Natural killer cell (primary cell): ENCODE measurements at places on chromosomes 13 and 19.

DNA sequence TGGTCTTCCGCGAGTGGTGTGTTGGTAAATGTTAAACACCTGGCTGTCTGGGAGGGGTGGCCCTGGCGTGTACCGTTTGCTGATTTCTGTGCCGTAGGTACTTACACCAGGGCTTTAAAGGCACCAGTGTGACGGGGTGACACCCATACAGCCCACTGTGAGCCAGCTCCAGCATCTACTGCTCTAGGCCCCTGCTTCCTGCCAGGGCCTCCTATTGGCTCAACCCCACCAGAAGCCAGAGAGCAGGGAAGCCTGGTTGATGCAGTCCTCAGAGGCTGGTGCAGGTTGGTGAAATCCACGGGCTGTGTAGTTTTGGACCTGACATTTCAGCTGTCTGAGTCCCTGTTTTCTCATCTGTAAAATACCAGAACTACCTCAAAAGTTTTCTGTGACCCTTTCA is 30.4 kb downstream of the ARHGEF7 start:
- DNase-seq, result no peak

- no peak for DNase-seq
Observed at GRCh38 chr13:22499919-22500318, 680.9 kb upstream of the SGCG start.

DNA sequence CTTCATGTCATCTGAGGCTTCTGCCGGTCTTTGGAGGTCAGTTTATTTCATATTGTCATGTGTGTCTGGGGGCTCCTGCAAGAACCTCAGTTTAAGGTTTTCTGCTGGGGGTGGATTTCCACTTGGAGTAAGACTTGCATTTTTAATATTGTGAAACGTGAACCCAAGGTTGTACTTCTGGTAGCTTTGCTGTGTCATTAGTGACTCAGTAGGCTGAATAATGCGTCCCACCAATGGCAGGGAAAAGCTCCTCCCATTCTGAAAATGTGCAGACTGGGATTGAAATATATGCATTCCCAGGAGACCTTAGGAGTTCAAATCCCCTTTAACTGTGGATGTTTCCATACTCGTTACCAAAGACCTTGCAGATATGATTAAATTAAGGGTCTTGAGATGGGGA is 46.2 kb downstream of the ING1 start:
- no peak for DNase-seq

GRCh38 chr19:7799640-7800355 is 30.2 kb upstream of the EVI5L start:
- no peak for DNase-seq

- DNase-seq, result no peak
Observed at GRCh38 chr19:5880196-5880595, 9.9 kb upstream of the FUT5 start.

GRCh38 chr19:9914315-9915207 is 21.8 kb downstream of the OLFM2 start:
- DNase-seq, result peak; percentile 76

GRCh38 chr19:29529646-29530539 is 4.1 kb downstream of the VSTM2B start:
- DNase-seq, result no peak

GRCh38 chr19:2814426-2814825 is 5.2 kb upstream of the ZNF554 start:
- DNase-seq, result no peak

DNA sequence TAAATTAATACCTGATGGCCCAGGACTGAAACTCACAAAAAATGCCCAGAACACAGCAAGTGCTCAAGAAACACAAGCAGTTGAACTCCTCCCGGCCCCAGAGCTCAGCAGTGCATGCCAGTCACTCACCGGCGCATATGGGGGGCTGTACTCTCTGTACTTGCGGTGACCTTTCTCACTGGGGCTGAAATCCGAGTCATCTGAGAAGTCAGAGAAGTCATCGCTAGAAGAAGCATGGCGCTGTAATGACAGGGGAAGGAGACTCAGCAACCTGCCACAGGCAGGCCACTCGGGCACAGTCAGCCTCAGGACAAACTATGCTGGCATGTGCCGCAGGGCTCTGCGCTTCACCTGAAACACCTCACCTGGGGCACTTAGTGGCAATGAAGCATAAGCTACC is 19.7 kb downstream of the ZC3H4 start:
- DNase-seq, result peak; percentile 36

DNA sequence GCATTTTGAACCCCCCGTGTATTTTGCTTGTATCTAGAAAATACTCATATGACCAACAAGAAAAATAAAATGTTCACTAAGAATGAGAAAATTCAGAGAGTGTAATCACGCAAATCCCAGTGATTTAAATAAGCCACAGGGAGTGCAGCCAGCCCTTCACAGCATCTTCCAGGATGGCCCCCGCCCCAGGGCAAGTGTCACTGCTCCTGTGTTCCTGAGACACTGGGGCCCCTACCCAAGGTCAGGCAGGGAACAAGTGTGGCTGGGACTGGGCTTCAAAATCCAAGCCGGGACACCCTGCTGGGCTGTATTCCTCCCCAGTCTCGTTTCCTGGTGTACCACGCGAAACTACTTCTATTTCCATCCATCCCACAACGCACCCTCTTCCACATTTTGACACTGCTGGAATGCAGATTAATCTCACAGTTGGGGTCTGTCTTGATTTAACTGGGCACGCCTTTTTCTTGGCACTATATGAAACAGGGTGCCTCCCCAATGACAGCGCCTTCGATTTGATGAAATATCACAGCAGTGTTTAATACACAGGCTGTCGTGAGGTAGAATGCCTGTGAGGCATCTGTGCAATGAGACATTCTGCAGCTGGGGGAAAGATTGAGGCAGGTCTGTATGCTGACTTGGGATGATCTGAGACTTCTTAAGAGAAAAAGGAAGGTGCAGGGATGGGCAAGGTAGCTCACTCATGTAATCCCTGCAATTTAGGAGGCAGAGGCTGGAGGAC is 18.3 kb upstream of the CCNP start:
- no peak for DNase-seq

DNA sequence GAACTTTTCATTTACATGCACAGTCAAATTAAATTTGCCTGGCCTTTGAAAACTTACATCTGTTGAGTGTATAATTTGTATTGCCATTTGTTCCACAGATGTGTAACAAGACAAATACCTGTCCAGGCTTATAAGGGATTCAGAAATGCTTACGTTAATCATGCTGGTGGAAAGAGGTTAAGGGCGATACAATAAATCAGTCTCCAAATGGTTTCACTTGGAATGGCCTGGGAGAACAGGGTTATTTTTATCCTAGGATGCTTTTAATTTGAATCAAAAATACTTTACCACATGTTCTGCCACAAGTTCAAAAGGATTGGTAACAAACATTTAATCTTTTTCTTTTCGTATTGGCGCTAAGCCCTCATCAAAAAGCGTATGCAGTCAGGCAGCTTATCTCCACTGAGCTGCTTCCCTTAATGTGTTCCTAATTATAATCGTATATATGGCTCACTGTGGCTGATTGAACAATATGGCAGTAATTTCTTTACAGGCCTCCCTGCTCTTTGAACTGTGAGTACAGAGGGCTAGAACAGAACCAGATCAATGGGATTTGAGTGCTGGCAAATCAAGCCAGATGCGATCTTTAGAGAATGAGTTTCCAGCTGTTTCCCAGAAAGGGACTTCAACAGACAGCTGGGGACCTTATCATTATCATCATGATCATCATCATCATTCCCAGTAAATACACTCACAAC is 425.7 kb downstream of the SPRY2 start:
- no peak for DNase-seq

DNA sequence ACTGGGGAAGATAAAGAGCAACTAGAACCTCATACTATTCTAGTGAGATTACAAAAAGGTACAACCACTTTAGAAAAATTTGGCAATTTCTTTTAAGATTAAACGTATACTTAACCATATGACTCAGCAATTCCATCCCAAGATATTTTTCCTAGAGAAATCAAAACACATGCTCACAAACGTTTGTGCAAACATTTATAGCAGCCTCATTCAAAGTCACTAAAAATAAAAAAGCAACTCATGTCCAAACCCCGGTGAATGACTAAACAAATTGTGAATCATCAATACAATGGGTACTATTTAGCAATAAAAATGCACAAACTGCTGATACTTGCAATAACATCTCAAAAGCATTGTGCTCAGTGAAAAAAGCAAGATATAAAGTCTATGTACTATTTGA is 121.5 kb downstream of the FRY start:
- DNase-seq, result no peak

GRCh38 chr19:30567536-30568232 is 195.5 kb downstream of the ZNF536 start:
- no peak for DNase-seq

- no peak for DNase-seq
Observed at GRCh38 chr19:38020311-38020710, 113.3 kb downstream of the SIPA1L3 start.

GRCh38 chr13:100675661-100676129 is 1.1 kb upstream of the TMTC4 start:
- DNase-seq, result peak; percentile 44

GRCh38 chr19:14405380-14405757 is 13.8 kb downstream of the DDX39A start:
- no peak for DNase-seq

DNA sequence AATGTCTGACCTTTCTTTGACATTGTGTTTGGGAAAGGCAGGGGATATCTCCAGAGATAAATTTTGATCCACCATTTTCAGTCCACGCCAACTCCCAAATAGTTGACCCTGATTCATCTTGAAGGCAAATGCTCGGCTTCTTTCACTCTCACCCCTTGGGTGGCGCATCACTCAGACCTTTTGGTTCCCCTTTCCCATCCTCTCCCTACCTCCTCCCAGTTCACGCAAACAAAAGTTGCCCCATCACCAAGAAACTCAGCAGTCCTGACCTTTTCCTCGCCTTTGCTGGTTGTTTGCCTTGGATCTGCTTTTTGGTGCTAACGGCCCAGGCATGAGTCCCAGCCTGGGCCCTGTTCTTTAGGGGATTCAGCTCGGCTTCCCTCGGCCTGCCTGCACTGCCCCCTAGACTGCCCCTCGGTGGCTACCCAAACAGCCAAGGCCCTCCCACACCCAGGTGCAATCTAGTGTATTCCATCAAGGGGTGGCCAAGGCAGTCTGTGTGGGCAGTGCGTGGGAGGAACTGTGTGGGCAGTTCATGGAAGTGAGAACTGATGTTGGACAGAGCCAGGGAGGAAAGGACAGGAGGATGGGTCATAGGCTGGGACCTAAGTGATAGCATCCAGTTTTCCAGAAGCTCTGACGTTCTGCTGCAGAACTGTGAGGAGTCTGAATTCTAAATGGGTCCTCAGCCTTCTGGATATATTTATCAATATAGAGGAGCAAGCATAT is 255.7 kb downstream of the DLEU7 start:
- DNase-seq, result no peak

- no peak for DNase-seq
Observed at GRCh38 chr13:113591750-113592149, 7.2 kb downstream of the TFDP1 start.

GRCh38 chr13:23843436-23843835 is 45.8 kb downstream of the MIPEP start:
- no peak for DNase-seq

DNA sequence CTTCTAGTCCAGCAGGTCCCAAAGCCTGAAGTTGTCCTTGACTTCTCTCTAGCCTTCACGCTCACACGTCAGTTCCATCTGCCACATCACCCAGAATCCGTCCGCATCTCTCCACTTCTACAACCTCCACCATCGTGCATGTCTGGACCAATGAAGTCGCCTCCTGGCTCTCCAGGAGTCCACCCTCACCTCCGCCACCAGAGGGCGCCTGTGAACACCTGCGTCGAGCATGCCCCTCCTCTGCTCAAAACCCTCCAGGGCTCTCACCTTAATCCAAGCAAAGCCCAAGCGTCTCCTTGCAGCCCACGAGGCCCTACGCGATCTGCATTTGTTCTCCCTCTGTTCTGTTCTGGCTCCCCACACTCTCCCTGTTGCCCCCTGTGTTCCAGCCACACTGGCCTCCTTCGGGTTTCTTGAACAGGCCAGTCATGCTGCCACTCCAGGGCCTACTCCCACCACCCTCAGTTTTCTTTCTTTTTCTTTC is 3.7 kb downstream of the USHBP1 start:
- peak; percentile 81 for DNase-seq

GRCh38 chr13:35349673-35350278 is 126.7 kb downstream of the MAB21L1 start:
- no peak for DNase-seq

DNA sequence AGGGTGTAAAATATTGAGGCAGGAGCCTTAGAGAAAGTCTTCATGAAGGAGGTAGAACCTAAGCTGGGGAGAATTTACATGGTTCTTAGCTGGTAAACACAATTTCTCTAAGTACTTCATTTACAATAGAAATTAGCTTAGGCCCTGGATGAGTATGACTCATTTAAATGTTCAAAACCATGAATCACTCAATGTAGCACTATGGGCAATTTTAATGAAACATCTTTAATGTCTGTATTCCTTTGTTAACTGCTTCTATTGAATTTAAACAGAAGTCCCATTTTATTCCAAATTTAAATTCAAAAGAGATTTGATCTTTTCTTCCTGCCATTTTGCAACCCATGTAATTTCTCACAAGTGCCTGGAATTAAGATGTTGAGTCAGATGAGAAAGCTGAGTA is 252.1 kb downstream of the RFC3 start:
- DNase-seq, result no peak

- DNase-seq, result no peak
Observed at GRCh38 chr19:15556634-15557181, 48.4 kb downstream of the CYP4F22 start.

- DNase-seq, result no peak
Observed at GRCh38 chr13:48976576-48977285, 1.0 kb downstream of the FNDC3A start.

GRCh38 chr19:6213266-6213595 is 66.5 kb downstream of the MLLT1 start:
- no peak for DNase-seq

- DNase-seq, result no peak
Observed at GRCh38 chr19:4910594-4911281, 1.4 kb downstream of the UHRF1 start.

GRCh38 chr19:2856457-2857050 is 10.6 kb upstream of the ZNF556 start:
- peak; percentile 77 for DNase-seq

DNA sequence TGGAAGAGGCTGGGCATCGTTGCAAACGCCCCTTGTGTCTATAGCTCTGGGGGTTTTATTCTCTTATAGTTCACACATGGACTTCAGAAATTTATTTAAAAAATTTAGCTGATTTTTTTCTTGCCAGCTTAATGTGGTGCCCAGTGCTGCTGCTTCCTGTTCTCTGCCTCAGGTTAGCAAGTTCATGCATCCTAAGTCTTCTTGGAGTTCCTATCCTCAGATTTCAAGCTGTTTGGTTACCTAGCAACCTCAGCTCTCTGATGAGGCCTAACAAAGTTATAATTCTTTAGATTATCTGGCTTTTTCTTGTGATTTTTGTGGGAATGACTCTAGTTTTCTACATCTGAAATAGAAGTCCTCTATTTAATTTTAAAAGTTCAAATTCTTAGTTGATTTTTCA is 250.9 kb downstream of the MAB21L1 start:
- DNase-seq, result no peak

GRCh38 chr13:34358811-34359513 is 541.0 kb downstream of the RFC3 start:
- no peak for DNase-seq
